ENCODE measurements at places on chromosomes 12 and 14. TPM values are rescaled to one million over a fixed set of nuclear protein-coding genes. Genes with fewer than 3 reads are reported as not detected.

- DNase-seq = peak; percentile 23
Observed at GRCh38 chr14:58465421-58465820, 37.9 kb downstream of the KIAA0586 start.

KCNJ8 gene
- 2.7 TPM for total RNA-seq

GRCh38 chr14:28461389-28461788, 305.2 kb upstream of the FOXG1 start:
- DNase-seq = peak; percentile 77

DNA sequence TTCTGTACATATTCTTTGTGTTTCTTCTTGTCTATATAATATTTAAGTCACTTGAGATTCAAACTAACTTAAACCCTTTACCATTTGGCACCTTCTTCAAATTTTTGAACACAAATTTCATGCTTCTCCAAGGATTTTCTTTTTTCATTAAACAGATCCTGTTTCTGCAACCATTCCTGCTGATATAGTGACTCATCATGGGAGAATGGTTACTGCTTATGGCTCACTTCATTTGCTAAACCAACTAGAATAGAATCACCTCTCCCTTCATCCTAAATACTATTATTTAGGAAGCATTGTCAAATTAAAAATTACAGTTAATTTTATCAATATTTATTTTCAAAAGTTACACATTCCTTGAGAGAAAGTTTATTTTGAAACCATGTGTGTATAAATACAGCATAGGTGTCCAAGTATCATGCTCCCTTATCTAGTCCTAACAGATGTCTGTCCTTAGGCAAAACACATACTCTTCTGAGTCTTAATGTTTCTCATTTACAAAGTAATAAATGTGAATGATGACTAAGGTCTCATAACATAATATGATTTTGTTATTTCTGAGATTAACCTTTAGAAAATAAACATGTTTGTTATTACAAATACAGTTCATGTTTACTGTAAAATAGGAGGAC, 40.7 kb downstream of the PLCZ1 start:
- DNase-seq = peak; percentile 4

GRCh38 chr12:97471194-97471593, 8.6 kb downstream of the RMST start:
- DNase-seq = no peak

CCDC184 gene
- total RNA-seq = 1.1 TPM

DNA sequence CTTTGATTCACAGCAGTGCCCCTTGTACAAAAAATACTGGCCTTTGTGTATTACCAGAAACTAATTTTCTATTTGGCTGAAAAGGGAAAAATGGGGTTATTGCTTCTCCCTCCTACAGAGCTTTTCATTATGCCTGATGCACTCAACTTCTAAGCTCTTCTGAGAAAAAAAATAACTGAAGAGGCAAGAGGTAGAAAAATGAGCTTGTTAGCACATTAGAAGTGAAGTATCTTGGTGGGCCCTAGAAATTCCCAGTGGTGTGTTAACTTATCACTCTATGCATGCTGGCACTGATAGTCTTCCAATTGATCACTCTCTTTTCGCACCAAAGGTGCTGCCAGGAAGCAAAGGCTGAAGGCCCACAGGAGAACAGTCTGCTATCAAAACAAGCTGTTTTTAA, 17.1 kb downstream of the INSM2 start:
- no peak for DNase-seq

CSRP2 gene
- 3.8 TPM for total RNA-seq

DNA sequence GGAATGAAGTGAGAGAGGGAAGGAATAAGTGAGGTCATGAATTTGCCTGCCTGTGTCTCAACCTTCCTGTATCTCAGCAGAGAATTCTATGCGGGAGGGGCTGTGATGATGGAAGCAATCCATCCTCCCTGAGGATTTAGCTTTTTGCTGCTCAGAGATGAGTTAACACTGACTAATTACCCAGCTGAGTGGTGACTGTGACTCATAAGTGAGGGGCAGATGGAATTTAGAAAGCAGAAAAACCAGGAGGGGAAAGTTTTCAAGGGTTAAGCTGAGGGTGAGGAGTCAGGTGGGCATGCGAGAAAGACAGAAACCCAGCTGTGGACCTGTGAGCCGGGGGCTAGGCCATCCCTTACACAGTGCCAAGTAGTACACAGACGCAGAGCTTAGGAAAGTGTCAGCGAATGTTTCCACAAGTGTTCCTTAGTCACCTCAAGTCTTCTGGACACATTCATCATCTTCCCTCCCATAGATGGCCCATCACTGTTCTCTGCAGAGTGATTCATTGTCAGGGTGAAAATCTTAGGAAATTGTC, 277.9 kb downstream of the IPO8 start:
- no peak for DNase-seq

Measured in NCI-H460 (cell line).